Vagina (tissue), 2 donors: ENCODE measurements at places on chromosomes 4 and X.
A peak's percentile ranks its signal among the peaks of the same experiment; 100 is the strongest.

DNA sequence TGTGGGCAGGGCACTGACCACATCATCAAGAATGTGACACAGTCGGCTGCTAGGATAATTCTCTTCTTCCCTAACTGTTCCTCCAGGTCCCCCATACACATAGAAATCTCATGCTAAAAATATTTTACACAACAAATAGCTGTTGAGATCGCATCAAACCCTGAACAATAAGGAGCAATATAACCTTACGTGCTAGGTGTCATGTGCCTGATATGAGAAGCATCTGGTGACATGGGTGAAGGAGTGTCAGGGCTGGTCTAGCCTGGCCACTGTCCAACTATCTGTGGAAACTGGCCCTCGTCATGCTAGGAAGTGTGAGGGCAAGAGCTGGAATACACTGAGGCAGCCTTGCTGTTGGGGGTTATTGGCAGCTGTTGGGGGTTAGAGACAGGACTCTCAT is 167.3 kb upstream of the PGRMC2 start:
- no peaks in the 10 kb centered on the region for H3K27me3 ChIP-seq
- peak overlapping the region; percentile 9 for H3K27ac ChIP-seq
- H3K4me1 ChIP-seq: peaks cover 10% of the 10 kb centered on the region
- no peak for DNase-seq
- H3K36me3 ChIP-seq: no peaks in the 10 kb centered on the region
- no peak overlapping the region for H3K4me3 ChIP-seq

GRCh38 chrX:105461016-105461415 is 240.5 kb upstream of the TEX13A start:
- no peaks in the 10 kb centered on the region for H3K36me3 ChIP-seq
- no peak overlapping the region for H3K27ac ChIP-seq
- no peaks in the 10 kb centered on the region for H3K4me1 ChIP-seq
- no peaks in the 10 kb centered on the region for H3K27me3 ChIP-seq

DNA sequence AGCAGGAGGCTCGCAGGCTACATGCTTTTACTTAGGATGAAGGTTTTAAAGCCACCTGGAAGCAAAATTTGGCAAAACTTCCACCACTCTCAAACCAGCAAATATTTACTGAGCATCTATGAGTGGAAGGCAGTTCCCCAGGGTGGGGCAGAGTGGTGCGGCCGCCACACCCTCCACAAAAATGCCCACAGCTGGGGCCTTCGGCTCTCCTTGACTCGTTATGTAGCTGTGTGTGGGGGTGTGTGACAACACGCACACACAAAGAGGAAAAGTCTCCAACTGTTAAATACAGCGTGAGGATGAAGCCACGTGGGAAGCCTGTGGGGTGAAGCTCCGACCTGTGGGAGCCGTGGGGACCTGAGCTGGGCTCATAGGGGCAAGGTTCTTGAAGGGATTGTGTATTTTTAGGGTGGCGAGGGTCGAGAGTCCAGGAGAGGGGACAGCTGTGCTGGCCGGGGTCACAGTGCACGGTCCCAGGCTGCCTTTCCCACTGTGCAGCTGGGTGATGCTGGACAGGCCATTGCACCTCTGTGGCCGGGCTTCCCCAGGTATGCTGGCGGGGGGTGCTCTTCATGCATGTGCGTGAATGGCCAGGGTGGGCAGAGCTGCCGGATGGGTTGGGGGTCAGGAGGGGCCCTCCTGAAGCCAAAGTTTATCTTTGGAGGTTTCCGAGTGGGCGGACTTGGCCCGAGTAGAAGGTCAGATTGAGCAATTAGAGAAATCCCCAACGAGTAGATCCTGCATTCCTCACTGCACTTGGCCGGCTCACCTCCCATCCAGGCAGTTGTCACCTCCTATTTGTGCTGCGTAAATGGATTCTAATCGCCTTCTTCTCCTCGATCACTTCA is 25.4 kb downstream of the SORCS2 start:
- no peaks in the 10 kb centered on the region for H3K27me3 ChIP-seq
- H3K27ac ChIP-seq: no peak overlapping the region
- H3K4me1 ChIP-seq: peaks cover 5% of the 10 kb centered on the region
- H3K4me3 ChIP-seq: no peak overlapping the region
- DNase-seq: no peak

- no peak for DNase-seq
- no peaks in the 10 kb centered on the region for H3K36me3 ChIP-seq
- no peak overlapping the region for H3K27ac ChIP-seq
- no peaks in the 10 kb centered on the region for H3K27me3 ChIP-seq
- H3K4me3 ChIP-seq: no peak overlapping the region
These were observed 163.4 kb downstream of the BANK1 start for GRCh38 chr4:101953949-101954348.

DNA sequence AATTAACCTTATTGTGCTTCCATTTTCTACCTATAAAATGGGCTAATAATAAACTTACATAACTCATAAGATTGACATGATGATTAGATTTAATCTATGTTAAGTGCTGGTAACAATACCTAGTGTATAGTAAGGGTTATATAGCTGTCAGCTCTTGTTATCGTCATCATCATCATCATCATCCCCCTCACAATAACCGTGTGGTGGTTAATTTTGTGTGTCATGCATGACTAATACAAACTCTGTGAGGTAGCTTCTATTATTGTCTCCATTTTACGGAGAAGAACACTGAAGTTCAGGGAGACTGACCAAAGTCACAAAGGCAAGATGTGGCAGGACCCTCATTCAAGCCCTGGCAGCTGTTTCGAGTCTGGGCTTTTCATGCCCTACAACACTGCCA is 211.3 kb downstream of the PALLD start:
- H3K4me1 ChIP-seq: peaks cover 17% of the 10 kb centered on the region
- DNase-seq: no peak
- no peak overlapping the region for H3K4me3 ChIP-seq
- no peaks in the 10 kb centered on the region for H3K27me3 ChIP-seq

DNA sequence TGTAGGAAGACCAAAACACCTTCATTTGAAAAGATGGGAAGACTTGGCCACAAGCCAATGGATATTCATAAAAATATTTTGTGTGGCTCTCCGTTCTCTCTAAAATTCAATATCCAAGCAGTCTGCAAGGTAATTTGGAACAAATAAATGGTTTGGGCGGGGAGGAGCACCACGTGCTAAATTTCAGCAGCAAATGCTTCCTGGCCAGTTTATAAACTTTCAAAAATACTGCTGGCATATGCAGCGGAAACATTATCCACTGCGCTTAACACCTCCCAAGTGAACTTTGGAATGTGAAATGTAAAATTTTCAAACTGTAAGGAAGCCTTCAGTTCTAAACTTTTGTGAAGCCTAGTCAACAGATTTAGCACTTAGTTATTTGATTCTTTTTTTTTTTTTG is 191.0 kb downstream of the NSUN7 start:
- H3K4me3 ChIP-seq: no peak overlapping the region
- no peak overlapping the region for H3K27ac ChIP-seq
- DNase-seq: no peak
- no peaks in the 10 kb centered on the region for H3K36me3 ChIP-seq
- no peaks in the 10 kb centered on the region for H3K27me3 ChIP-seq

- H3K36me3 ChIP-seq: no peaks in the 10 kb centered on the region
- no peak overlapping the region for H3K4me3 ChIP-seq
- H3K27ac ChIP-seq: no peak overlapping the region
- no peaks in the 10 kb centered on the region for H3K4me1 ChIP-seq
- no peak for DNase-seq
These were observed 22.0 kb upstream of the SUPT20HL2 start for GRCh38 chrX:24335871-24336270.

DNA sequence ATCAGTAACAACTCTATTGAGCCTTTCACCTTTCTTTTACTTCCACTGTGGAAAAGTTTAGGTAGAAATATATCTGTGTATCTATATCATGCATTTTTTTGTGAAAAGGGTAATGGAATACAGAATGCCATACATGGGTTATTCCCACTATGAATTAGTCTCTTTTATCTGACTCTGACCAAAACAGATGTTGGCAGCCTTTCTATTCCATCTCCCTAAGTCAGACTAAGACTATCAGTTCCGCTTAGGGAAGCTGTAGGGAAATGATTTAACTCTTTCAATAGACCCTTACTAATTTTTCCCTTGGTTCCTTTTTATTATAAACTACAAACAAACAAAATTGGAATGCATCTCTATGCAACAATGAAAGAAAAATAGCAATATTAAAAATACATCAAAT is 92.3 kb upstream of the LEF1 start:
- no peak overlapping the region for H3K27ac ChIP-seq
- H3K27me3 ChIP-seq: no peaks in the 10 kb centered on the region
- no peaks in the 10 kb centered on the region for H3K4me1 ChIP-seq
- no peak for DNase-seq

DNA sequence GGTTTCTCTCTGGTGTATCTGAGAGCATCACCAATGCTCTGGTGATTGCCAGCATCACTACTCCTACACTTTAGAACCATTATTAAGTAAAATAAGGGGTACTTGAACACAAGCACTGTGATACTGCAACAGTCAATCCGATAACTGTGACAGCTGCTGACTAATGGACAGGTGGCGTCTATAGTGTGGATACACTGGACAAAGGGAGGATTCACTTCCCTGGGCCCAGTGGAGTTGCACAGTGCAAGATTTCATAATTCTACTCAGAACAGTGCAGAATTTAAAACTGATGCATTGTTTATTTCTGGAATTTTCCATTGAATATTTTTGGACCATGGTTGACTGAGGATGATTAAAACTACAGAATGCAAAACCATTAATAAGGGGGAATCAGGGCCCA is 97.8 kb downstream of the SHROOM3 start:
- no peaks in the 10 kb centered on the region for H3K4me1 ChIP-seq
- H3K27ac ChIP-seq: no peak overlapping the region
- H3K27me3 ChIP-seq: no peaks in the 10 kb centered on the region

DNA sequence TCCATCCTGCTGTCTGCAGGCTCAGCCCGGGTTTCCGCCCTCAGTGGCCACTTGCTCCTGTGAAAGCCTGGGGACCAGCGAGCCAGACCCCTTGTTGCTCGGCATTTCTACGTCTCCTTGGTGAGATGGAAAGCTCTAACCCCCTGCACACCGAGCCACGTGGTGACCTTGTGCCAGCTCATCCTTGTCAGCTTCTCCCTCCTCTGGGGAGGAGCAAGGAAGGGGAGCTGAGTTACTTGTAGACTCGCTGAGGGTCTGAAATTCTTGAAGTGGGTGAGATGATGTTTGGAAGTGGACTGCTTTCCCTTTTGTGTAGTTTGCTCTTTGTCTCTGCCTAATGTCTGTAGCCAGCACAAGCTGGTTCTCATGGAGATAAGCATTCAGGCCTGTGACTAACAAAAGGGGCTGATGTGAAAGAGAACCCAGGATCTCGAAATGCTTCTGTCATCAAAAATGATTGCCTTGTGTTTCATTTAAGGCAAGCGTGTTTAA is 29.3 kb downstream of the RGS12 start:
- H3K4me1 ChIP-seq: peaks cover 20% of the 10 kb centered on the region
- H3K27ac ChIP-seq: no peak overlapping the region
- H3K27me3 ChIP-seq: no peaks in the 10 kb centered on the region
- DNase-seq: no peak
- H3K4me3 ChIP-seq: no peak overlapping the region

DNA sequence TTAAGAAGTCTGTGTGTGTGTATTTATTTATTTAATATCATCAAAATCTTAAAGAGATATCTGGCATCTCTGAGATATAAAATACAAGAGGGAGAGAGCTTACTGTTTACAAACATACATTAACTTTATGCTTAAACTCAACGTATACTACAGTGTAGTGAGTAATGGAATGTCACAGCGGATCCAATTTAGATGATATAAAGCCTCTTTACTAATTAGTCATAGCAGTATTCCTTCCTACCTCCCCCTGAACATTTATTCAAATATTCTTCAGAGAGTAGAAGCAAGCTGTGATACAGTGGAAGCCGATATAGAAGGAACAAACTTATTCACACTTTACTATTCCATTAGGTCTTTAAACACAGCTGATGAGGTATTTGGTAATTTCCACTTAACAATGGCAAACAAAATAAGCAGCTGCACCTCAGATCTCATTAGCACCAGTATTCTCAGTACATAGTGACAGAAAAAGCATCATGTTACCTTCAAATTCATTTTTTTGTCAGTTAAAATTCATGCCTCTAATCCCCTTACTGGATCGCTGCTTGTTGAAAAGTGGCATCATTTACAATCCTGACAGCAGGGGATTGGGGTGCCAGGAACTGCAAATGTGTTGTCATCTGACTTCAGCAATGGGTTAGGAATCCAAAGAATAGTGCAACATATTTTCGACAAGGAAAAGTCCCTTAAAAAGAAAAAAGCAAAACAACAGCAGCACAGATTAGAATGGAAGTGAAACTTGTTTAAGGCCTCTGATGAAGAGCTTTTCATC is 658.7 kb upstream of the EPHA5 start:
- H3K4me1 ChIP-seq: no peaks in the 10 kb centered on the region
- no peak for DNase-seq
- H3K27me3 ChIP-seq: no peaks in the 10 kb centered on the region
- H3K4me3 ChIP-seq: no peak overlapping the region

- no peaks in the 10 kb centered on the region for H3K27me3 ChIP-seq
- no peak for DNase-seq
- H3K27ac ChIP-seq: no peak overlapping the region
- no peak overlapping the region for H3K4me3 ChIP-seq
- no peaks in the 10 kb centered on the region for H3K4me1 ChIP-seq
- no peaks in the 10 kb centered on the region for H3K36me3 ChIP-seq
These were observed 150.5 kb upstream of the WDR1 start for GRCh38 chr4:10267066-10267465.

DNA sequence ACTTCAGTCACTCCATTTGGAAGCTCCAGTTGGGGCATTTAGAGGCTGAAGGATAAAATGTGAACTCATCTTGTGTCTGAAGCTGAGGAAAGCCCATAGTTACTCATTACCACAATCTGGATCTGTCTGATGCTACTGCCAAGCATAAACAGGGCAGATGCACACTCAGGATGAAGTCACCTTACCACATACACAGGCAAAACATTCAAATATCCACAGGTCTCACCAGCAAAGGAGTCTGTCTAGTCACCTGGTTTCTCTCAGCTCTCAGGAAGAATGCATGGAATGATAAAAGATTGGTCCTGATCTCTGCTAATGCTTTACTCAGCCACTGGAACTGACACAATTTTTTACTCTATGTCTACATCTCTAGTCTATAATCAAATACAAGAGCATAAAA is 13.0 kb upstream of the ODAPH start:
- H3K36me3 ChIP-seq: no peaks in the 10 kb centered on the region
- H3K27ac ChIP-seq: no peak overlapping the region
- no peaks in the 10 kb centered on the region for H3K4me1 ChIP-seq
- no peaks in the 10 kb centered on the region for H3K27me3 ChIP-seq
- H3K4me3 ChIP-seq: no peak overlapping the region
- DNase-seq: no peak

- no peaks in the 10 kb centered on the region for H3K36me3 ChIP-seq
- no peak overlapping the region for H3K4me3 ChIP-seq
- no peaks in the 10 kb centered on the region for H3K27me3 ChIP-seq
- no peak overlapping the region for H3K27ac ChIP-seq
These were observed 37.3 kb downstream of the NUDT11 start for GRCh38 chrX:51459125-51459524.

GRCh38 chrX:12614266-12614665 is 176.9 kb upstream of the PRPS2 start:
- H3K27me3 ChIP-seq: no peaks in the 10 kb centered on the region
- H3K36me3 ChIP-seq: no peaks in the 10 kb centered on the region
- no peak for DNase-seq
- no peak overlapping the region for H3K4me3 ChIP-seq
- no peaks in the 10 kb centered on the region for H3K4me1 ChIP-seq

GRCh38 chr4:8341691-8342090 is 72.1 kb downstream of the HTRA3 start:
- H3K4me1 ChIP-seq: peaks cover 25% of the 10 kb centered on the region
- no peak for DNase-seq
- no peaks in the 10 kb centered on the region for H3K36me3 ChIP-seq
- H3K27me3 ChIP-seq: no peaks in the 10 kb centered on the region
- H3K27ac ChIP-seq: peak overlapping the region; percentile 76
